ENCODE measurements at places on chromosomes 7 and 10.

GRCh38 chr10:73439605-73440312 lies 6.4 kb upstream of the MSS51 start:
- DNase-seq: no peak

DNA sequence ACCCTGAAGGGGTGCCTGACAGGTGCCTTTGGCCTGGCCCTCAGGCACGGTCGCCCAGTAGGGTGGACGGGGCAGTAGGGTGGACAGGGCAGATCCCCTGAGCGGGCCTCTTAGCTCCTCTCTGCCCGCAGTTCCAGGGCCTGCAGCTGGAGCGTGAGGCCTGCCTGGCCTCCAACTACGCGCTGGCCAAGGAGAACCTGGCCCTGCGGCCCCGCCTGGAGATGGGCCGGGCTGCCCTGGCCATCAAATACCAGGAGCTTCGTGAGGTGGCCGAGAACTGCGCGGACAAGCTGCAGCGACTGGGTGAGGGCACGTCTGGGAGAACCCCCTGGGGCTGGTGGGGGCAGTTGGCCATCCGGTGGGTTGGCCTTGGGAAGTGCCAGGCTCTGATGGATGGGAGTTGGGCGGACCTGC lies 1.7 kb downstream of the VPS37D start:
- no peak for DNase-seq

DNA sequence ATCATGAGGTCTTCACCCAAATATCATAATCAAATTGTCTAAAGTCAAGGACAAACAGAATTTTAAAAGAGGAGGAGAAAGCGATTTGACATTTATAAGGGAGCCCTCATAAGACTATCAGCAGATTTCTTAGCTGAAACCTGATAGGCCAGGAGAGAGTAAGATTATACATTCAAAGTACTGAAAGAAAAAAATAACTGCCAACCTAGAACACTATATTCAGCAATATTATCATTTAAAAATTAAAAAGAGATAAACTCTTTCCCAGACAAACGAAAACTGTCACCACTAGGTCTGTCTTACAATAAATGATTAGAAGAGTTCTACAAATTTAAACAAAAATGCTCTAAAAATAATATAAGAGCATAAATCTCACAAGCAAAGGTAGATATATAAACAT lies 154.1 kb upstream of the TMEM106B start:
- DNase-seq: no peak

GRCh38 chr10:33027088-33027487 lies 69.1 kb upstream of the ITGB1 start:
- no peak for DNase-seq

DNA sequence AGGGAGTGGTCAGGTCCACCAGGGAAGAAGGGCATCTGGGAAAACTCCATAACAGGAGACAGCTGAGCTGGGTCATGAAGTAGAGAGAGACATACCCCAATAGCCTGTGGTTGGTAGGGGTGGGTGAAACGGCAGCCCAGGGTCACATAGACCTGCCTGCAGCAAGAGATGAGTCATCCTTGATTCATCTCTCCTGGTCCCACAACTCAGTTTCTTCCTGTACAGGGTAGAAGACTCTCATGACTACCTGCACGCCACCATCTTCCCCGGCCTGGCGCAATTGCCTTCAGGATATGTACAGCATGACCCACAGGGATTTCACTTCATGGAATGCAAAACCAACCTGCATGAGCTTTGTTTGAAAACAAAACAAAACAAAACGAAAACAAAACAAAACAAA lies 45.1 kb upstream of the ADAM12 start:
- DNase-seq: no peak
